ENCODE measurements at places on chromosomes 7 and 10.

DNA sequence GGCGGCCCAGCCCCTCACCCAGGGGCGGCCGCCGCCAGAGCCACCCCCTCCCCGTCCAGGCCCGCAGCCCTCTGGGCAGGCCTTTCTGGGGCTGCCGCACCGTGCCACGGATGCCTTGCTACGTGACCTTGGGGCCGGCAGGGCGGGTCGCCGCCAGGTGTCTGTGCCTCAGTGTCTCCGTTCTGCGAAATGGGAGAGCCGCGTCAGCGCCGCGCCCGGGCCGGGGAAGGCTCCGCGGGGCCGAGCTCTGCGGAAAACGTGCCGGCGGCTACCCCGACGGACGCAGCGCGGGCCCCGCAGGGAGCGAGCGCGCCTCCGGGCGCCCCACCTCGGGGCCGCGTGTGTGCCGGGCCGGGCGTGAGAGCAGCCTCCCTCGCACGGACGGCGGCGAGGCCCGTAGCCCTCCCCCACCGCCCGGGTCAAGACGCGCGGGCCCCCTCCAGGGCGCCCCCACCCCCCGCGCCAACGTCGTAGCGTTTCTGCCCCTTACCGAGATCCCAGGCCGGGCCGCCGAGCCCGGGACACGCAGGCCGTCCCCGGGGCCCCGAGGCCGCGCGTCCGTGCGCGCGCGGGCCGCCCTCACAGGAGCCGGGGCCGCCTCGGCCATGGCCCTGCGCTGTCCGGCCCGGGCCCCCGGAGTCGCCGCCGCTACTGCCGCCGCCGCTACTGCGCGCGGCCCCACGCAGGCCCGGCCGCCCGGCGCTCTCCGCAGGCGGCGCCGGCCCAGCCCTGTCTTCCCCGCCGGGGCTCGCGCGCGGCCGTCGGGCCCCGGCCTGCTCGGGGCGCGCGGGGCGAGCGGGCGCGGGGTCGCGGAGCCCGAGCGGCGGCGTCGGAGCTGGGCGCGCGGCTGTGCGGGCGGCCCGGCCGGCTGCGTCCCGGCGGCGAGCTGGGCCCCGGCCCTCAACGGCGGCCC, 1.1 kb downstream of the ZNF777 start:
- peak; percentile 55 for DNase-seq

GRCh38 chr10:129465796-129466702, 992 bp upstream of the MGMT start:
- no peak for DNase-seq

DNA sequence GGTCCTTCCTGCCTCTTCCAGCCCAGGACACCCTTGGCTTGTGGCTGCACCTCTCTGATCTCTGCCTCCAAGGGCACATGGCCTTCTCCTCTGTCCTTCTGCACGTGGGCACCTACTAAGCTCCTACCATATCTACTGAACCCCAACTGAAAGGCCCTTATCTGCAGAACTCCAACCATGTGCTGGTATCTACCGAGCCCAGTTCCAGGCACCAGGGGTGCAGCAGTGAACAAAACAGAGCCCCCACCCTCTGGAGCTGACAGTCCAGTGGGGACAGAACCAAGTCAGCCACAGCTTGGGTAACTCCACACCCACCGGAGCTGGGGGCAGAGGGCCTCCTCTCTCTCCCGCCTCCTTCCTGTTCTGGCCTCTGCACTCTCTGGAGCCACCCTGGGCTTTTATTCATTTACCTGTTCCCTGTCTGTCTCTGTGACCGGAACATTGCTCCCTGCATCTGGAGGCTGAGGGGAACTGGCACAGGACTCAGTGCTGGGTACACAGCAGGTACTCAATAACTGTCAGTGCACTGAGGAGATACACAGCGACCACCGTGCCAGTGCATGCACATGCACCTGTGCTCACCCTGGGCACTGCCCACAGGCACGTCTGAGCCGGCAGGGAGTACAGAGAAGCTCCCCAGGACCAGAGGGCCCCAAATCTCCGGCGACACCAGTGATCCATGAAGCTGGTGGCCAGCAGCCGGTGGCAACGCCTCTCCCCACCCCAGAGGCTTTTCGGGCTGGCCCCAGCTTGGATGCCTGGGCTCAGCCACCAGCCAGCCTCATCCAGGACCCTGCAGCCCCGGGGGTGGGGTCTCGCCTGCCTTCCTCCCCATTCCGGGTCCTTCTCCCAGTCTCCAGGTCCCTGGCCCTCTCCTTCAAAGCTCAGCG, 2.0 kb downstream of the MICALL2 start:
- no peak for DNase-seq

DNA sequence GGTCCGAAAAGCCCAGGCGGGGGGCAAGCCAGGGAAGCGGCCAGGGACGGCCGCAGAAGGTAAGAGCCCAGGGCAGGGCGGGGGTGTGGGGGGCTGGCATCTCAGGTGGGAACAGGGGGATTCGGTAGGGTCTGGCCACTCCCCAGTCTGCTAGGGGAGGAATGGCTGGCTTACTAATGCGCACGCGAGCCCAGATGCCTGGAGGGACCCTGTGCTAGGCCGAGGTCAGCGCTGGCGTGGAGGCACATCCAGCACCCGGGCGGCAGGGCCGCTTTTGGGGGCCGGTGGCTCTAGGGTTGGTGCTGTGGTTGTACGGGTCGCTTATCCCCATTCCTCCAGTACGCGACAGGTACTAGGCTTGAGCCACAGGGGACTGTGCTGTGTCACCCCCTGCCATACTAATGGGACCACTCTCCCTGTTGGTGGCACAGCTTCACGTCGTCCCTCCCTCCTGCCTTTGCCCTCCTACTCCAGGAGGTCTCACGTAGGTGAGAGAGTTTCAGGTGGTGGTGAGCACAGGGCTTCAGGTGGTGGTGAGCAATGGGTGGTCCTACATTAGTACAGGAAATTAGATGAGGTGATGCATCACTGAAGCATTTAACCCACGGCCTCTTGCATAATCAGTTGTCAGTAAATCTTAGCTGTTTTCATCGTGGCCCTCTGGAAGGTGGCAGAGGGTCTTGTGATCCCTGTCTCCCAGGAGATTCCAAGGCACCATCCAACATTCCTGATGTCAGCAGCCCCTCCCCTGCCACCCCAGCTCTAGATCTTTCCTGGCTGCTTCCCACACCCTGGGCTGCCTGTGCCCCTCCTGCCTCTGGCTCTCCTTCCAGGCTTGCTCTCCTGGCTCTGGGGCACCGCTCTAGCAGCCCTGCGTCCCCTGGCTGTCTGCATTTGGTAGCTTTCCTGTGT, 971 bp downstream of the AEBP1 start:
- DNase-seq, result no peak

DNA sequence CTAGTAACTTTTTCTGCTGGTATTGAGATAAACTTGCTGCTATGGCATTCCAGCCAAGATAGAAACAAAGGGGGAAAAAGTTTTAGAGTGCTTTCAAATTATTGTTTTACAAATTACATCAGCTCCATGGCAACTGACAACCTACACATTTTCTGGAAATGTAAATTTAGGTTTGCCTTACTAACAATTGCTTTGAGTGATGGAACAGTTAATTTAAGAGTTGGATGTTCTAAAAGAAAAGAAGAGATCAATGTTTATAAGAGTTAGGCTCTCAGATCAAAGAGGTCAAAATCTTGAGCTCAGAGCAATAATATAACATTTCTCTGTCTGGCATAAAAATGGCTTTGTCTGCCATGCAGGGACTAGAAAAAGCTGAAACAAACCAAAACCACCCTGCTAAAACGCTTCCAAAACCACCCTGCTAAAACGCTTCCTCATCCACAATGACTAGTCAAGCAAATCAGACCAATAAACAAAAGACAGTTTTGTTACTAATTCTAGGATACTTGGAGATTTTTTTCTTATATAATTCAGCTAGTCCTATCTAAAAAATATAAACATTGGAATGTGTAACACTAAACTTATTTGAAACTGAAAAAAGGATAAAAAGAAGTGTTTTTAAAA, 32.3 kb downstream of the ORC5 start:
- DNase-seq, result no peak

- no peak for DNase-seq
Observed at GRCh38 chr10:23337616-23338015, 7.0 kb downstream of the C10orf67 start.

DNA sequence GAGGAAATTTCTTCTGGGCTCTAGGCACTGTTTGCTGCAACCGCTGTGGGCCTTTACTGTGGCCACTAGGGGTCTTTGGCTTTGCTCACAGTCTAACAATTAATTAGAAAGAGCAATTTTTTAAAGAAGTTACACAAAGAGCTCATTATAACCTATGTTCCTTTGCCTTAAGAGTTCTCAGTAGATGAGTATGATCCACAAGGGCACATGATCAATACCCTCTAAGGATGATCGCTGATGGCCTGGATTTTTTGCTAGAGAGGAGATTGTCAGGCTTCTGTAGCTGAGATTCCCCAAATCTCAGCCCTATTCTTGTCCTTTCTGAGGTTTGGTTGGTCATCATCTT, 80.8 kb upstream of the RHOBTB1 start:
- DNase-seq, result no peak

GRCh38 chr10:44426247-44427034, 41.5 kb upstream of the CXCL12 start:
- no peak for DNase-seq

GRCh38 chr7:137882806-137883205, 36.0 kb upstream of the DGKI start:
- DNase-seq, result no peak

GRCh38 chr7:119482671-119483070, 790.3 kb upstream of the KCND2 start:
- DNase-seq, result no peak

Measured in HuH-7 (cell line).